ENCODE measurements at places on chromosomes 11 and 22.
A peak's percentile ranks its signal among the peaks of the same experiment; 100 is the strongest.

GRCh38 chr22:46469711-46470110 lies 67.7 kb downstream of the CELSR1 start:
- DNase-seq, result no peak

GRCh38 chr11:129978447-129978846 lies 24.2 kb downstream of the PRDM10 start:
- no peak for DNase-seq

- DNase-seq, result no peak
Observed at GRCh38 chr11:121340032-121340580, 47.5 kb downstream of the SC5D start.

GRCh38 chr11:64419257-64419790 lies 60.4 kb downstream of the RPS6KA4 start:
- DNase-seq, result no peak

DNA sequence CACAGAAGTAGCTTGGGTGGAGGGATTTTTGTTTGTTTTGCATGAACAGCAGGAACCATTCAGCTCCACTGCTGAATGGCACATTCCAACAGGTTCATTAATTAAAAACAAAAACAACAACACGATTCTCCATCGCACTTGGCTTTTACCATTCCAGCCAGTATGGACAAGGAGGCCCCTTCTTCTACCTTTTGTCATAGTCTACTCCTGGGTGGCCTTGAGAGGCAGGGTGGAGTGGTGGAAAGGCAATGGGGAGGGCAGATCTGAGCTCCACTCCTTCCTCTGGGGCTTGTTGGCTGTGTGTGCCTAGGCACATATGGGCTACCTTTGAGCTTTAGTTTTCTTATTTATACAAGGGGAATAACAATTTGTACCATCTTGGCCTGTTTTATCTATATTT lies 4.8 kb downstream of the TIMP3 start:
- DNase-seq, result no peak

- no peak for DNase-seq
Observed at GRCh38 chr22:39690881-39691605, 120.5 kb downstream of the CACNA1I start.

DNA sequence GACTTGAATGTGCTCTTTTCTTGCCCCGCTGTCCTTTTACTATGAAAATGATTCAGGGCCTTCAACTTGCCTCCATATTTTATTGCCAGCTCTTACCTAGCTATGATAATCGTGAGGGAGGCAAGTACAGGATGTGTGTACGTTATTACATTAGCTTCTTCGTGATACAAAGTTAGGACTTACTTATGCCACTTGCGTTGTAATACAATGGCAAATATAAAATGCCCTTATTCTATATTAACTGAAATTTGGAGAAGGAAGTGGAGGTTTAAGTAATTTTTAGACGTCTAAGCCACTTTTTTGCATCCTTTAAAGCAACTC lies 10.8 kb upstream of the CCT8L2 start:
- no peak for DNase-seq

- DNase-seq, result no peak
Observed at GRCh38 chr22:18120857-18121256, 10.2 kb downstream of the TUBA8 start.

- peak; percentile 41 for DNase-seq
Observed at GRCh38 chr11:11786771-11787170, 55.0 kb upstream of the USP47 start.

- DNase-seq, result no peak
Observed at GRCh38 chr11:126214441-126214840, 2.9 kb downstream of the FAM118B start.

- DNase-seq, result no peak
Observed at GRCh38 chr11:19598456-19598855, 114.2 kb upstream of the NAV2 start.

GRCh38 chr11:96464700-96465307 lies 75.0 kb downstream of the JRKL start:
- peak; percentile 84 for DNase-seq

DNA sequence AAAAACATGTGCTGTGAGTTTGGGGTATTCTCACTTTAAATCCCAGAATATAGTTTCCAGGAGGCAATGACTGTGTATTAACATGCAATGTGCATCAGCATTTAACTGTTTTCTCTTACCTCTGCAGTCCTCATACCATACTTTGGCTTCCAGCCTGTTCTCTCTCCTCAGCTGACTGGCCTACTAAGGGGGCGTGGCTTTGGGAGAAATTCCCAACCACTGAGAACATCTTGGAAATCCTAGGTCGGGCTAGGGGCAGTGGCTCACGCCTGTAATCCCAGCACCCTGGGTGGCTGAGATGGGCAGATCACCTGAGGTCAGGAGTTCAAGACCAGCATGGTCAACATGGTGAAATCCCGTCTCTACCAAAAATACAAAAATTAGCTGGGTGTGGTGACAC lies 13.5 kb upstream of the ZC3H12C start:
- DNase-seq, result no peak

DNA sequence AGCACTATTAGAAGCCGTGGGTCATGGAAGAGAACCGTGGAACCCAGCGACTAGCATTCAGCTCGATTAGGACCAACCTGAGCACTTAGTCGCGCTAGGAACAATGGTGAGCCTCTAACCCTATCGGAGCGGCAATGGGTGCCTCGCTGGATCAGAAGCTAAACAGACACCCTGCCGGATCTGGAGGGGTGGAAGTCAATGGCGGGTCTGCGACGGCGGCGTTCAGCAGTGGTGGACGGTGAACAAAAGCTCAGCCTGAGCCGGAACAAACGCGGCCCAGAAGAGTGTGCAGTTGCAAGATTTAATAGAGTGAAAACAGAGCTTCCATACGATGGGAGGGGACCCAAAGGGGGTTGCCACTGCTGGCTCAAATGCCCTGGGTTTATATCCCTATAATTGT lies 391.8 kb upstream of the DDI1 start:
- DNase-seq, result no peak

- DNase-seq, result no peak
Observed at GRCh38 chr11:69213316-69213715, 57.6 kb downstream of the SMIM38 start.

GRCh38 chr11:71544525-71545214 lies 3.5 kb upstream of the KRTAP5-9 start:
- DNase-seq, result no peak

- no peak for DNase-seq
Observed at GRCh38 chr22:44928711-44929358, 81.0 kb downstream of the PHF21B start.

DNA sequence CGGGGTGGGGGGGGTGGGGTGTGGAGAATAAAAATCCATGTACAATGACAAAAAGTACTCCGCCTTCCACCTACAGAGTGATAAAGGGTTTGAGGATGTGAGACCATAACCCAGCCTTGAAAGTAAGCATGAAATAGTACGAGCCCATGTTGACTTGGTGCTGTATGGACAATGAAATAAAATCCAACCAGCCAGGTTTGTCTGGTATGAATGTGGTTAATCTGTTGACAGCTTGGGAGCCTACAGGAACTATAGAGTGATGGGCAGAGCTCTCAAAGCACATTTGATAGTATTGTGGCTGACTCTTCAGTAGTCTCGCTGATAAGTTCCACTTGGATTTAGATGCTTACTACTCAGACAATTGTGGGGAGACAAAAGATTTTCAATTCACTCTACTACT lies 48.8 kb upstream of the CD44 start:
- no peak for DNase-seq

GRCh38 chr11:112797648-112798293 lies 163.4 kb upstream of the NCAM1 start:
- DNase-seq, result peak; percentile 28

DNA sequence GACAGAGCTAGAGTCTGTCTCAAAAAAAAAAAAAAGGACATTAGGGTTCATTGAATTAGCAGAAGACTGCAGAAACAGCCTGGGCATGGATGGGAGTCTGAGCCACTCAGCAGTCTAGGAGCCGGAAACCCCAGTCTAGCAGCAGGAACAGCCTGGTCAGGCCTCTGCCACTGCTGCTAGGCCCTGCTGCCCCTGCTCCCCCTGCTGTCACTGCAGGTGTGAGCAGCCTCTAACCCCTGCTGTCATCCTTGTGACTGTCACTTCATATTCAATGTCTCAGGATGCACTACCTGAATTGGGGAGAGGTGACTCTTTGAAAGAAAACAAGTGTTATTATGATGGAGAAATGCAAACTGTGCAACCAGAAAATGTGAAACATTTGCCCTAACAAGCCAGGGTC lies 7.0 kb upstream of the DDX17 start:
- DNase-seq, result no peak
